ENCODE measurements at places on chromosomes 2 and 18.
A peak's percentile ranks its signal among the peaks of the same experiment; 100 is the strongest.

DNA sequence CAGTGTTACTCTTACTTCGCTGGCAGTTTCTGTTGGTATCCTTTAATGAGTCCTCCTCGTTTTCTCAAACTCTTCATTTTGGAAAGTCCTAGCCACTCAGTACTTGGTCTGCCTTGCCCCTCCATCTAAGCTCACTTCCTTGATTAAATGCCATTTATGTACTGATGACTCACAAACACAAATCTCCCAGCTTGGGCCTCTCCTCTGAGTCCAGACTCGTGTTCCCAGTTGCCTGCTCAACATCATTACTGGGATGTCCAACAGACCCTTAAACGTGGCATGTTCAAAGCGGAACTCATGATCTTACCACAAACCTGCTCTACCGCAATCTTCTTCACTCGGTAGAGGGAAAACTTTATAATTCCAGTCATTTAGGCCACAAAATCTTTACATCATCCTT, 13.8 kb upstream of the CCDC68 start:
- no peak for DNase-seq

GRCh38 chr2:238975408-238975807, 127.5 kb downstream of the TWIST2 start:
- no peak for DNase-seq

GRCh38 chr2:181074457-181074856, 94.1 kb downstream of the UBE2E3 start:
- no peak for DNase-seq

DNA sequence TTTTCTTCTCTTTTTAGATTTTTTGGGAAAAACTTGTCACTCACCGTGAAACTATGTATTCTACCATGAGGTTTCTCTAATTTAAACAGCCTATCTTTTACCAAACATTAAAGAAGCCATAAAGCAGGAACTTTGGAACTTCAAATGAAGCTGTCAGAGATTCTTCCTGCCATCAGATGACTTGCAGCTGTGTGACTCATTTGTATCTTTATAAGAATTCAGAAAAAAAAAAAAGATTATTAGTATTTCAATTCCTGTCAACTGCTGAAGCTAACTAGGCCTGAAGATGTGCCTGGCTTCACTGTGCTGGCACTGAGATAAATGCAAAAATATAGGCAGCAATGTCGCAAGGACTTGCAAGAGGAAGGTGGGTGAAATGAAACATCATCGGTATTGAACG, 1399.1 kb upstream of the PIK3C3 start:
- DNase-seq: no peak

- no peak for DNase-seq
These were observed 71.7 kb downstream of the TPGS2 start for GRCh38 chr18:36757081-36757480.

DNA sequence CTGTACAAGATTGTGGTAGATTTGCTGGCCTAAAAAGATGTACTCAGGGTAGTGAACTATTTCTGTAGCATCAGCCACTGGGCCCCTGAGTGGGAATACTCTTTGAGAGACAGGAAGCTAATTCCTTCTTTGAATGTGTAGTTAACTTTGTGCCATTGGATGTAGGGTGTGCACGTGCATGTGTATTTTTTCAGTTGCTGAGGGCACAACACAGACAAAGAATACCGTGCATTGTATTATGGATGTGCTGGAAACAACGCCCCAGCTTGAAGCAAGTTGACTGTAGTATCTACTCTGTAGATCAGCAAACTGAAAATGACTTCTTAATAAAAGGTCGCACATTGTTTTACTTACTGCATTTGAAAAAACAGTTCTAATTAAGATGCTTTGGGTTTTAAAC, 14.1 kb downstream of the CRIM1 start:
- DNase-seq: no peak

- peak; percentile 5 for DNase-seq
These were observed 697 bp upstream of the SPATS2L start for GRCh38 chr2:200305797-200306195.

GRCh38 chr2:120764991-120765677, 29.5 kb downstream of the GLI2 start:
- no peak for DNase-seq

DNA sequence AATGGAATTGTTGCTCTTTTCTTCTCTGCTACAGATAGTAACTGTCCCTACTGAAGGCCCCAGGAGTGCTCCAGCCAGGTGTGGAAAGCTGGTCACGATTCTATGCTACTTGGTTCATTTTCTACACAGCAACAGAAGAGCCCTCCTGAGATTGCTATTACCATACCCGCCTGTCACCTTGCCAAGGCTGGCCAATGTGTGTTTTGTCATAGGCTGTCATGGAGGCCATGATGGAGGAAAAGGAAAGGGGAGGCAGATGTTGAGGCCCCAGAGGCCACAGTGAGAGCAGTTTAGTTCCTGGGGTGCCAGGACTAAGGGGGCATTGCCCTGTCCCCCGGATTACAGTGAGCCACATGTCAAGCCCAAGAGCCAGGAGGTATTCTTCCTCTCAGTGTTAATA, 952 bp downstream of the ELMOD3 start:
- no peak for DNase-seq

GRCh38 chr2:210199186-210199765, 26.0 kb downstream of the ACADL start:
- DNase-seq: no peak

DNA sequence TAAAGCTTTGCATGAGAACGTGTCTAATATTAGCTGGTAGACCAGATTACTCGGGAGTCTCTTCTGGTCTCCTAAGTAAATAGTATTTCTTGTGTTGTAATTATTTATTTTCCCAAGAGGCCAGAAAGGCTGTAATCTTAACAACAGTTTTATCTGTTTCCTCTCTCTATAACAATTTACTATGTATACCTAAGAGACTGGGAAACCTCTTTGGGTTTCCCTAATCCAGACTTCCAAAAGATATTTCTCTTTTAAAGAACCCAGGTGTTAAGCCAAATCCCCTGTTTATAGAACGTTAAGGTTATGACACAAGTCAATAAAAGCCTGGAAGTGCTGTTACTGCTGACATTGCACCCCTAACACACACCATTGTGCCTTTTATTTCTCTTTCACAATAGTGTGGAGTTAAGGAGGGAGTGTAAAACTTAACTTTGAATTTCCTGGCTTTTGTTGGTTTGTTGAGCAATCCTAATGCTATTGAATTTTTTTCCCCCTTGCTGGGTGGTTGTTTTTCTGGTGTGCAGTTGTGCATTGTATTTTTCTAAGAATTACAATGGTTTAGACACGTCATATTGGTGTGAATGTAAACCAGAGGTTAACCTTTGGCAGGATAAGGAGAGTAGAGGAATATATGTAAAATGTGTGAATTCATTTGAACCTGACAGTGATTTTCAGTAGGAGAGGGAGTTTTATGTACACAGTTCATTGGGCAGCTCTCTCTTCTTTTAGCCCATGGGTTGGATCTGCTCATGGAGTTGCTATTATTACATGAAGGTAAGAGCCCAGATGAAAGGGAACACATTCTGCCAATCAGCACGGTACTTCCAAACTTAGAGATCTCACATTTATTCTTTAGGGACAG, 192.8 kb downstream of the MTX2 start:
- no peak for DNase-seq

GRCh38 chr2:9473308-9473984, 905 bp upstream of the IAH1 start:
- DNase-seq: peak; percentile 44

- DNase-seq: no peak
These were observed 343.8 kb downstream of the PID1 start for GRCh38 chr2:228927028-228928010.

GRCh38 chr2:48328942-48329723, 200.8 kb upstream of the STON1 start:
- no peak for DNase-seq

GRCh38 chr2:73716543-73717250, 20.4 kb downstream of the TPRKB start:
- DNase-seq: no peak

GRCh38 chr2:59027320-59027719, 786.2 kb upstream of the FANCL start:
- no peak for DNase-seq

GRCh38 chr18:13613591-13614501, 112.5 kb downstream of the FAM210A start:
- no peak for DNase-seq

DNA sequence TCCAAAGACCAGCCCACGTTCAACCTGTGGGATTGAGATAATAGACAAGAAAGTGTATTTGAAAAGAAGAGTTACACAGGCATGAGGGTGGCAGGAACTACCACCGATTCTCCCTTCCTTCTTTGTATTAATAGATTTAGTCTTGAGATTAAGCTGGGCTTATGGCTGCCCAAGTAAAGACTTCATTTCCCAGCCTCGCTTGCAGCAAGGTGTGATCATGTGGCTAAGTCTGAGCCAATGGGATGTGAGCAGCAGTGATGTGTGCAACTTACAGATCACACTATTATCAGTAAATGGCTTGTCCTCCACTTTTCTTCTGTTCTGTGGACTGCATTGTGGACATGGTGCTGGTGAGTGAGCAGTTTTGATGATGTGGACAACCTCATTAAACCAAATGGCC, 101.7 kb downstream of the POLR1A start:
- no peak for DNase-seq

DNA sequence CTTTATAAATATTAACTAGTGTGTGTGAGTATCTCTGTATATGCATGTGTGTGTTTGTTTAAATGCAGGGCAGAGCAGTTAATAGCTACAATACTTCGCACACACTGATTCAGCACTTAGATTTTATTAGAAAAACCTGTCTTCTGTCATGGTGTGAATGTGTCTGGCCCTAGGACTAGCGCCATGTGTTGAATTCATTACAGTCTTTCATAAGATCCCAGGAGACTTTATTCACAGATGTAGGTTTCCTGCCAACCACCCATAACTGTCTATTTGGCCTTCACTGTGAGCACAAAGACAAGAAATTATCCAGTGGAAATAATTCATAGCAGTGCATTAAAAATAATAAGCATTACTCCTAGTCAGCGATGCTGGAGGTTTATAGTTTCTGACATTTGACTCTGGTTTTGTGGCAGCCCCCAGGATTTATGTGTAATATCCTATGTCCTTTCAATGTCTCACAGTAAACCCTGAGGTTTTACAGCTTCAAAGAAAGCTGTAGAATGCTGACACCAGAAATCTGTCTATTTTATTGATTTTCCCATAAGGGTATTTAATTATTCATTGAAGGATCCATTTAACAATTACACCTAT, 93.9 kb downstream of the ZNF804A start:
- DNase-seq: no peak

GRCh38 chr2:179410552-179411356, 146.1 kb upstream of the SESTD1 start:
- peak; percentile 2 for DNase-seq

GRCh38 chr2:212147921-212148513, 390.6 kb downstream of the ERBB4 start:
- no peak for DNase-seq

GRCh38 chr2:227500301-227500630, 28.3 kb downstream of the AGFG1 start:
- no peak for DNase-seq

DNA sequence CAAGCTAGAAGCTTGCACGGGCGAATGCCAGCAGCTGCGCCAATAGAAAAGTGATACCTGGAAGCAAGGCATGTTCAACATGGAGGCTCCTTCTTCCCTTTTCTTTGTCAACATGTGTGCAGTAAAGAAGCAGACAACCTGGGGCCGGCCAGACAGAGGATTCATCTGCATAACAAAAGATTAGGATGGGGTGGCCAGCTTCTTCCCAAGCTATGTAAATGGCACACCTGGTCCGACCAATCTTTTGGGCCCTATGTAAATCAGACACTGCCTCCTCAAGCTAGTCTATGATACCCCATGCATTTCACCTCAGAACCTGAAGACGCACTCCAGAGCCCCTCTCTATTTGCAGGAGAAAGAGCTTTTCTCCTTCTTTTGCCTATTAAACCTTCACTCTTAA, 66.4 kb upstream of the TGFA start:
- no peak for DNase-seq

DNA sequence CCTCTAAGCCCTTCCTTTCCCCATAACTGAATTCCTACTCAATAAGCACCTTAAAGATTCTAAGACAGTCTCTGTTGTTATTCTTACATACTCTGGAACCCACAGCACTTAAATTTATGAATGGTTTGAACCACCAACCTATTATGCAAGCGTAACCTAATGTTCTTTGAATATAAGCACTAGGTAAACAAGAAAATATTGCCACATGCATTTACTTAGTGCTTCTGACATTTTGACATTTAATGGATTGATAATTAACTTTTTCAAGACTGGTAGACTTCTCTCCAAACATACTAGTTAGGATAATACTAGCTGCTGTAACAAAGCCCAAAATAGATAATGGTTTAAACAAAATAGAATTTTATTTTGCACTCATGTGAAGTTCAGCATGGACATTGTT, 164.8 kb downstream of the ARHGAP15 start:
- no peak for DNase-seq

DNA sequence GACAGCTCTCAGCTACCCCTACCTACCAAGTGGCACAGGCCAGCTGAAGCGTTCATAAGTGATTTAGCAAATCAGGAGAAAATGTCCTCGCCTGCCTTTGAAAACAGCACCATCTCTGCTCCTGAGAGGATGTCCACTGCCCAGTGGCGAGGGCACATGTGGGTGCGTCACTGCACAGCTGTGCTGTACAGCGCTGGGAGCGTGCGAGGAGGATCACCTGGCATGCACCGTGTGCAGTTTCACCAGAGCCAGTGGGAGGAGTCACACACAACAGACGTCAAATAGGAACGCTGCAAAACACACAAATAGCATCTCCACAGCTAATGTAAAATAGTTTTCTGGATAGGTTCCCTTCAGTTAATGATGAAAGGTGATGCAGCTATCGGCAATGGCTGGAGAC, 154.1 kb downstream of the HDAC4 start:
- DNase-seq: no peak

GRCh38 chr2:11697103-11697871, 27.3 kb upstream of the NTSR2 start:
- DNase-seq: no peak

GRCh38 chr2:120832296-120833070, 96.8 kb downstream of the GLI2 start:
- no peak for DNase-seq

GRCh38 chr2:158967731-158968395, 577 bp upstream of the TANC1 start:
- no peak for DNase-seq

- no peak for DNase-seq
These were observed 67.3 kb downstream of the SMIM21 start for GRCh38 chr18:75360215-75360614.

- no peak for DNase-seq
These were observed 53.0 kb upstream of the LCLAT1 start for GRCh38 chr2:30394096-30394495.
